SIG-M5 (cell line): ENCODE measurements at places on chromosomes 3 and 15.

GRCh38 chr15:75796321-75796720, 46.9 kb upstream of the UBE2Q2 start:
- no peak for DNase-seq

GRCh38 chr3:134854254-134854653, 59.2 kb downstream of the EPHB1 start:
- no peak for DNase-seq

DNA sequence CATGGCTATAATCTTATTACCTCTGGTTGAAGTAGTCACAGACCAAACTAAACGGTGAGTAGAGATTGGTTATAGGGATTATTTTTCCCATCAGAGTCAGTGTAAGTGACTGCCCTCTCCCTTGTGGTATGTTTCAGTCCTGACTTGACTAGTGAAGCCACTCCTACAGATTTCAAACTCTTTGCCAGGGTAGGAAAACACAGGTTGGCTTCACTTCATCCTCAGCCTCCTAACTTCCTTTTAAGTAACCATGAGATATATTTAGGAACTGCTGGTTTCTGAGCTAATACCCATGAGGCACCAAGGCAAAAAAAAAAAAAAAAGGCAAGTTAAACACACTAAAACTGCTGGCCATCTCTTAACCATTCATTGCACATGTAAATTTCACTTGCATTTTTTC, 349.2 kb upstream of the MCTP2 start:
- DNase-seq, result no peak

GRCh38 chr3:138938877-138939560, 7.9 kb downstream of the FOXL2 start:
- DNase-seq, result no peak

DNA sequence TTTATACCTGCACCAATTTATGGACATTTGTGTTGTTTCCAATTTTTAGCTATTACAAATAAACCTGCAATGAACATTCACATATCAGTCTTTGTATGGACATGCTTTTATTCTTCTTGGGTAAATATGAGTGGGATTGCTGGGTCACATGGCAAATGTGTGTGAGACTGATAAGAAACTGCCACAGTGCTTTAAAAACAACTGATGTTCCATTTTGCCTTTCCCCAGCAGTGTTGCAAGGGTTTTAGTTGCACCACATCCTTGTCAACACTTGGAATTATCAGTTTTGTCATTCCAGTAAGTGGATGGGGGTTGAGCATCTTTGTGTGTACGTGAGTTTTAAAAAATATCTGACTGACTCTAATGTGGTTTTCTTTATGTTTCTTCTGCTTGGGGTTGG, 191.2 kb downstream of the PLCL2 start:
- DNase-seq, result no peak

DNA sequence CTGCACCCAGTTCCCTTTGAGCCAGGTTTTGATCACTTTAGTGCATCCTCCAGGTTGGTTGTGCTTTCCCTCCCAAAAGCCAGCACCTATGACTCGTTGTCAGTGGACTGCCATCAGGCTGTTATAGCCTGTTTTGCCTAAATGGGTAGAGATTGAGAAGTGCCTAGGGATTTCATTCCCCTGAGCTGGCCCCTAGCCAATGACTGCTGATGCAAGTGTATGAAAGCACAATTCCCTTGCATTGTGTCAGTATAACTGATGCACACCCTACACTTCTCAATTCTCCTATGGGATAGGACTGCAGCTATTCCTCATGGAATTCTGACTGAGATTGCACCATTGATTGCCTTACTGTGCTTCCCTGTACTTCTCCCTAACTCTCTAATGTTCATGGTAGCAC, 102.1 kb upstream of the ARPP21 start:
- DNase-seq, result no peak
